Activated CD4-positive, alpha-beta memory T cell treated with anti-CD3 and anti-CD28 coated beads, Interleukin-2, amount 10 ng/mL, durations not matched to agents 7 days and 5 days (primary cell): ENCODE measurements at places on chromosomes 7 and 10. TPM values are rescaled to one million over a fixed set of nuclear protein-coding genes. Genes with fewer than 3 reads are reported as not detected.

The ANKRD30A gene
- total RNA-seq = not detected

The FAM241B gene
- 3.2 TPM for total RNA-seq

The RBP3 gene
- not detected for total RNA-seq

The PCLO gene
- total RNA-seq = not detected

The SSC4D gene
- total RNA-seq = not detected

The NPSR1 gene
- not detected for total RNA-seq

The AKR1E2 gene
- total RNA-seq = 4.8 TPM

The SLC26A5 gene
- not detected for total RNA-seq

The CCL24 gene
- not detected for total RNA-seq

DNA sequence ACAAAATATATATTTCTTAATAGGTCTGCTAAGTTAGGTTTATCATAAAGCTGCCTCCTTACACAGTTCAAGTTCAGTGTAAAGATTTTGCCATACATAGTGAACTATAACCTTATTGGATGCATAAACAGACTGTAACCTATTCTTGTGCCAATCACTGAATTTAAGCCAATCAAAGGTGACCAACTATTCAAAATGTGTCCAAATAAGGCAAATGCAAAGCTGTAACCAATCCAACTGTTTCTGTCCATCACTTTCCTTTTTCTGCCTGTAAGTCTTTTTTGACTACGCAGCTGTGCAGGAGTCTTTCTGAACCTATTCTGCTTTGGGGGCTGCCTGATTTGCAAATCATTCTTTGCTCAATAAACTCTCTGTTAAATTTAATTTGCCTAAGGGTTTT is 11.6 kb upstream of the DNMBP start:
- DNase-seq = no peak

GRCh38 chr7:26426096-26426495 is 134.4 kb downstream of the SNX10 start:
- DNase-seq = no peak

- no peak for DNase-seq
Observed at GRCh38 chr7:41979834-41980307, 257.1 kb downstream of the GLI3 start.

DNA sequence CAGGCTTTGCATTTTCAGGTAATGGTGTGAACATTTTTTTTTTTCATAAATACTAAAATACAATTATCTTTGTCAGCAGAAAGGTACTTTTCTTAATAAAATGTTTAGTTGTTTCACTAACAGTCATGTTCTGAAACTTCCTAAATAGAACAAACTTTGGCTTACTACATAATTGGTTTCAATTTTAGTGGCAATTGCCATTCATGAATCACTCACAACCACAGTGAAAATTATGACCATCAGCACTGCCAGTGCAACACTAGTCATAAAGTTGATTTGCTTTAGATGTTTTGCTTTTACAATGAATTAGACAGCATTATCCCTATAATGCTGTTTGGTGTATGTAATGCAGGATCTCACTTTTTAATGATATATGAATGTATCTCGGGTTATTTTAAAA is 297.6 kb upstream of the PLXDC2 start:
- DNase-seq = no peak

DNA sequence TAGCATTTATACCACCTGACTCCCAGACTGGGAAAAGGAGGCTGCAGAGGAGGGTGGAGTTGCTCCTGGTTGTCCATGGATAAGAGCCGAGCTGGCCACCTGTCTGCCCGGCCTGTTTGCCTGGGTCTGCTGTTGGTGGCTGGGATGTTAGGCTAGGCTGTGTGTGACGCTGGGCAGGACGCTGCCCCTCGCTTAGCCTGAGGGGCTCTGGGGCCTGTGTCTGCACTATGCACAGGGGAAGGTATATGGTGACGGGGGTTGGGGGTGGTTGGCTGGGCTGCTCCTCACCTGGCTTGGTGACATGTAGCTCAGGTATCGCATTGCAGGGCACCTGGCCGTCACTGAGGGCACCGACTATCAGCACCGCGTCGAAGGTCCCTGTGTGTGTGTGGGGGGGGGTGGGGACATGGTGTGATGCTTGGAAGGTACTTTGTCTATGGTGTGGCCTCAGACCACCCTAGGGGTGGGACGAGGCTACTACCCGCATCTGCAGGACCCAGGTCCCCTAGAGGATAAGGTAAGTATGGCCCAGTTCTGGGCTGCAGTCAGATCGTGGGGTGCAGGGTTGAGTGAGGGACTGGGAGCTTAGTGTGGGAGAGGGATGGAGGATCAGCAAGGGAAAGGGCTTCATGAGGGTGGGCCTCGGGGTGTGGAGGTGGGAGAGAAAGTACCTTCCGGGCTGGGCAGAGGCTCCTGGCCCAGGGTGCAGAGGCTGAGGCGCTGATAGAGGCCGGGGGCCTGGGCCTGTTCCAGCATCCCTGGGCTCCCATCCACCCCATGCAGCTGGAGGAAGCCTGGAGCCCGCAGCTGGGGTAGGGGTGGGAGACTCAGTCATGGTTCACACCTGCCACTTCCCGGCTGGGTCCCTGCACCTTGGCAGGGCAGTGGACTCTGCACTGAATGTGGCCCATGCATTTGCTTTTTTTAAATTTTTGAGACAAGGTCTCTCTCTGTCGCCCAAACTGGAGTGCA is 2.3 kb downstream of the METTL27 start:
- DNase-seq = no peak

GRCh38 chr10:127888521-127889312 is 4.0 kb downstream of the CLRN3 start:
- DNase-seq = no peak

DNA sequence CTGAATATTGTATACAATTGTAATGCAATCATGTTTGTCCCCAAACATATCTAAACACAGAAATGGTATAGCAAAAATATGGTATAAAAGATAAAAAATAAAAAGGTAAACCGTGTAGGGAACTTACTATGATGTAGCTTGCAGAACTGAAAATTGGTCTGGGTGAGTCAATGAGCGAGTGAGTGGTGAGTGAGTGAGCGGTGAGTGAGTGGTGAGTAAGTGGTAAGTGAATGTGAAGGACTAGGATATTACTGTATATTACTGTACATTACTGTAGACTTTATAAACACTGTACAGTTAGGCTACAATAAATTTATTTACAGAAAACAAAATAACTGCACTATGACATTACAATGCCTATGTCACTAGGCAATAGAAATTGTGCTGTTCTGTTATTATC is 1163.2 kb upstream of the SORCS1 start:
- DNase-seq = no peak

DNA sequence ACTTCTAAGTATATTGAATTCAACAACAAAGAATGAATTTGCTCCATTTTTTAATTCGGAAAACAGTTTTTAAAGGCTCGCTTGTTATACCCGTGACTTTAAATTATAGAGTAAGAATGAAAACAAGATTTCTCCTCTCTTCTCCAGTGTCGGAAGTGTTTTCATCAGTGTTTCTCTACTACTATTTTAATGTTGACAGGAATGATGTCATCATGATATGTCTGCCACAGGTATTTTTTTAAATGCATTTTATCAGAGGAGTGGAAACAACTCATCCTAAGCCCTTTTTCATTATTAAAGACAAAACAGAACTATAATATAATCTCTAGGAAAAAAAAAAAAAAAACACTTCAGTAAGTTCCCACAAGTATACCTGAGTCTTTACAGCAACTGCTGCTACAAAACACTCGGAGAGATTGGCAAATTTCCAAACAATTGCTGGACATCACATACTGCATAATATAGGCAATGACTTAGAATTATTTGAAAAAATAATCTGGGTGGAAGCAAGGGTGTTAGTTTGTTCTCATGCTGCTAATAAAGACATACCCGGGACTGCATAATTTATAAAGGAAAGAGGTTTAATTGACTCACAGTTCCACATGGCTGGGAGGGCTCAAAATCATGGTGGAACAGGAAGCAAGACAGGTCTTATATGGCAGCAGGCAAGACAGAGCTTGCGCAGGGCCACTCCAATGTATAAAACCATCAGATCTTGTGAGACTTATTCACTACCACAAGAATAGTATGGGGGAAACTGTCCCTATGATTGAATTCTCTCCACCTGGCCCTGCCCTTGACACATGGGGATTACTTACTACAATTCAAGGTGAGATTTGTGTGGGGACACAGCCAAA is 4.8 kb upstream of the RNF32 start:
- no peak for DNase-seq

DNA sequence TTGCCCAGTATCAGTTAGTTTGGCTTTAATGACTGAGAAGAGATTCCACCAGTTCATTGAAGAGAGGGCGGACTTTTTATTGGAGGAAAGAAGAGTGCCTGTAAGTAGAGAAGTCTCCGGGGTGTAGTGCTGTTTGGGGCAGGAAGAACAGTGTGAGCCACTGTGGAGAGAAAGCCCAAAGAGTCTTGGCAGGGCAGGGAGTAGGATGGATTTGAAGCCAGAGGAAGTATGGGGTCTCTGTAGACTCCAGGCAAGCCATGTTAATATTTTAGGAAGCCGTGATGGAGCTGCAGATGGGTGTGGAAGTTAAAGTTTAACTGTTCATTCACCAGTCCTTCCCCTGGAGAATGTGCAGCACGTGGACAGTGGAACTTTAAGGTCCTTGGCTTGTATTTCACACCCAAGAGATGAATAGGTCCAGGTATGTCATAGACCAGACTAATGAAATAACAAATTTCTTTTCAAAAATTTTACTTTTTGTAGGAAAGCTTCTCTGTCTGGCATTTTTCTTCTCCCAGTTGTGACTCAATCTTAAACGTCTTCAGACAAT is 54.1 kb downstream of the TCF7L2 start:
- no peak for DNase-seq

DNA sequence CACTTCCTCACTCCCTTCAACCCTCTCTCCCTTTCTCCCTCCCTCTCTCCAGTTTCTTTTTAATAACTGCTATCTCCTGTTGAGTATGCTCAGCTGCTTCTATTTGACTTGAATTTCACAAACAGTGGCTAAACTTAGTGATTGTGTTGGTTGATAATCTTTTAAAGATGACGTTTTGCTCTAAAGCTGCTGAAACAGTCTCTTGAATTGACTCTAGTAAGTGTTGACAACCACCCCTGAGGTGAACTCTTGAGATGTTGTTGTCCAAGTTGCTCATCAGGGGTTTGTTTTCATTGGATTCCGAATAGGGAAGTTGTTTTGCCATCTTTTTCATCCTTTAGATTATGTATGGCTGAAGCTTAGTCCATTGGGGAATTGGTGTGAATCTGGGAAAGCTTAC is 176.2 kb downstream of the TWIST1 start:
- no peak for DNase-seq

- DNase-seq = no peak
Observed at GRCh38 chr10:24390746-24391145, 181.8 kb downstream of the KIAA1217 start.

DNA sequence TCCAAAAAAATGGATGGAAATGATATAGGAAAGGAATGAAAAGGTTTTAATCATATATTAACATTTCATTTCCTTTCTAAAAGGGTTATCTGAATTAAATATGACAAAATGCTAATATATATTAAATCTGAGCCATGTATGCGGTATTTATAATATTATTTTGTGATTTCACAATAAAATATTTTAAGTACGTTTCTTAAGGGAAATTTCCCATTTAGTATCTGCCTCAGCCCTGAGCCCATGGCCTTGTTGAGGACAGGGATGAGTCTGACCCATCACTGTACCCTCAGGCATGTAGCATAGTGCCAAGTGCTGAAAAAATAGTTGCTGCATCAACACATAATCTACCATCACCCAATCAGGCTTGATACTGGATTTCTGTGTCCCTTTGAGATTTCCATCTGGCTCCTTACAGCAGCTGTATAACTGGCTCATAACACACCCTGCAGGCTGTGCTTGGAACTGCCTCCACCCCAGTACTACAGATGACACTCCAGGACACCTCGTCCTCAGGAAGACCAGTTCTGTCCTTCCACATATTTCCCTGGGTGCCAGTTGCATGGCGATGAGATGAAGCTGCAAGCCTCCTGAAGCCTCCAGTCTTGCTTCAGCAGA is 59.4 kb upstream of the ASAH2 start:
- peak; percentile 26 for DNase-seq

- DNase-seq = no peak
Observed at GRCh38 chr7:132225216-132226030, 350.8 kb downstream of the PLXNA4 start.

DNA sequence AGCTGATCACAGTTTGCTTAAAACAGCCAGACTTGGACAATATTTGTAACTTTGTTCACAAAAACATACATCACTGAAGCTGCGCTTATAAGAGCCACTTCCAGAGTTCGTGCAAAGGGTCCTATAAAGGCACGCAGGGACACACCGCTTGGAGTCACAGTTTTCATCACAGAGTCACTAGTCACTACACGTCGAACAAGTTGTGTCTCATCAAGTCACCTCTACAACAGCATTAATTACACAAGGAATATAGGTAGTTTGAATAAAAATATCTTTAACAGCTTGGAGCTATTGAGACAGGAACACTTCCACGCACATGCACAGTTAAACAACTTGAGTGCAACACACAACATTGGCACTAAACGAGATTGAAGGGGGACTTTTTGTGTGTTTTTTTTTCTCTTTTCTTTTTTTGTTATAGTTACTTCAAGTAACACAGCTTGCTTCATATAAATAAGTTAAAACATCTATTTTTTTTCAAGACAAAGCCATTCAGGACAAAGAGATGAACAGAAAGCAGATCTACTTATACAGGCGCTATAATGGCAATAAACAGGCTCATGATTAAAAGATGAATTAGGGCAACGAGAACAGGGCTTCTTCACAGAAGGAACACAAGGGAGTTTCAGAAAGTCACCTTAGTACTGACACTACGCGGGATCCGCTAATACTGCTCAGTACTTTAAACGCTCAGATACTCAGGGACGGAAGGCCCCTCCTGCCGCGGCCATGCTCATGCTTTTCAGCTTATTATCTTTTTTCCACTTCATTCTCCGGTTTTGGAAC is 2.2 kb downstream of the HOXA5 start:
- DNase-seq = no peak

GRCh38 chr10:75441196-75441595 is 9.8 kb downstream of the LRMDA start:
- no peak for DNase-seq

DNA sequence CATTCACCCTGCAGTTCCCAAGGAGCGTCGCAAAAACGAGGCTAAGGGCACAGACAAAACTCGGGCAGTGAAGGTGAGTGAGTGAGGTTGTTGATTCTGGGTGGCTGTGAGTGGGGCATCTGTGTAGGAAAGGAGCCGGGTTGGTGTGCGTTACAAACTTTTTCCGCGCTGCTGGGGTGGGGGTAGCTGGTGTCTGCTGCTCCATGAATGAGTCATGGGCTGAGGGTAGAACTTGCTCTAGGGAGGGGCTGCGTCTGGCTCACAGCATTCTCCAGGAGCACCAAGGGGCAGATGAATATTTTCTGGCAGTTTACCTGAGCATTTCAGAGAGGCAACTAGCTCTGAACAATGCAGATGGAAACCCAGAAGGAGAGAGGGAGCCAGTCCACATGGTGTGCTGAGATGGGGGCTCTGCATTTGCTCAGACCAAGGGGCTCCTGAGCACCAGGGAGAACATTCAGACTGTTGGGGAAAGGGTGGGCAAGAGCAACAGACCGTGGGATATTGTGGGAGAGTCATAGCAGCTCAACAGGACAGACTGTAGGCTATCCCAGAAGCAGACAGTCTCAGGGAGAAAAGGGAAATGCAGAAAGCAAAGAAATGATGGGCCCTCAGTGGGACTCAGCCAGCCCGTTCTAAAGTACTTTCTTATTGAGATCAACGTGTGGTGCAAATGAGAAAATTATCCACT is 18.8 kb downstream of the NOBOX start:
- DNase-seq = peak; percentile 25

- DNase-seq = no peak
Observed at GRCh38 chr10:8052341-8052955, 2.0 kb upstream of the GATA3 start.

GRCh38 chr10:53675177-53675576 is 902.6 kb upstream of the MBL2 start:
- no peak for DNase-seq

- no peak for DNase-seq
Observed at GRCh38 chr7:151246851-151247580, 1.5 kb downstream of the SMARCD3 start.
